HT-29 (cell line): ENCODE measurements at places on chromosomes 6 and 20.

DNA sequence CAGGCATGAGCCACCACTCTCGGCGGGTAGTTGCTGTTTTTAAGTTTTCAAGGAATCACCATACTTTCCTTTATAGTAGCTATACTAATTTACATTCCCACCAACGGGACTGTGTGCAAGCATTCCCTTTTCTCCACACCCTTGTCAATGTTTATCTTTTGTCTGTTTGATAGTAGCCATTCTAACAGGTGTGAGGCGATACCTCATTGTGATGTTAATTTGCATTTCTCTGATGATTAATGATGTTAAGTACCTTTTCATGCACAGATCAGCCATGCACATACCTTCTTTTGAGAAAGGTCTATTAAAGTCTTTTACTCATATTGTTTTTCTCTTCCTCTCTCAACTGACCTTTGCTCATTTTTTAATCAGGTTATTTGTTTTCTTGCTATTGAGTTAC, 43.0 kb upstream of the CCND3 start:
- DNase-seq = no peak

DNA sequence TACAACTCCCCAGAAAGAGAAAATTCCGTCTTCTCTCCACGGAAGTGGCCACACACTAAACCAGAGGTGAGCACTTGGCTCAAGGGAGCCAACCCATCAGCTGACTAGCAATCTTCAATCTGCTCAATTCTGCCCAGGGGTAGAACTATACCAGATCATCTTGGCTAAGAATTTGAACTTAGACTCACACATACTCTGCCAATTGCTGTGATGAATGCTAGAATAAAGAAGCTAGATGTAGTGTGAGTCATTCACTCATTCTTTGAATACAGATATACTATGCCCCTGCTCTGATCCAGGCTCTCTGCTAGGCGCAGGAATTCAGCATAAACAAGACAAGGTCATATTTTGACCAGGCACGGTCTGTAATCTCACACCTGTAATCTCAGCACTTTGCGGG, 147.9 kb upstream of the SHLD1 start:
- DNase-seq = no peak

- DNase-seq = peak; percentile 61
Measured at GRCh38 chr6:13615792-13616120, 621 bp downstream of the NOL7 start.

- DNase-seq = no peak
Measured at GRCh38 chr6:92364948-92365541, 1054.3 kb downstream of the EPHA7 start.

DNA sequence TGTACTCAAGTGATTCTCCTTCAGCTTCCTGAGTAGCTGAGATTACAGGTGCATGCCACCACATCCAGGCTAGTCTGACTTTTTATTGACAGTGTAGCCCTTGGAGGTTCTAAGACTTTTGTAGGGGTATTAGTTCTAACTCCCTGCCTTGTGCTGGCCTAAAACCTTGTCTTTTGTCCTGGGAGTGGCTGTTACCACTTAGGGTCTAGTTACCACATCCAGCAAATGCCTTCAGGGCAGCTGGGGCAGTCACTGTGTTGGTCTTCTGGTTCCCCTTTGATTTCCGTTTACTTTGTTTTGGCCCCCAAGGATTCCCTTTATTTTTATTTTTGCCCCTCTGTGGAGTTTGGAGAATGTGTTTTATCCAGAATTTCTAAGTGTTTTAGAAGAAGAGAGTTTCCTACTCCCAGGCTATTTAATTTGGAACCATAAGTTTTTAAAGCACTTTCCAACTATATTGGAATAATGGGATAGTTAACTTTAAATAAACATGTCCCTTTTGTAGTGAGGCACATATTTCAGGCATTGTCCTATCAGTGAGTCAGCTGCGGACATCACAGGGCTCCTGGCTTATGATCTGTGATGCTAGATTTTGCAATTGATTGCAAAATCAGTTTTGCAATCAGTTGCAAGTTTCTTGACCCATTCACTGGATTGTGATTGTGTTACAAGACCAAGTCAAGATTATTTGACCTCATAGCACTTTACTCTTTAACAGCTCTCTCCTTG, 25.0 kb downstream of the IL22RA2 start:
- no peak for DNase-seq

- no peak for DNase-seq
Measured at GRCh38 chr6:143697076-143697800, 19.5 kb downstream of the PHACTR2 start.

DNA sequence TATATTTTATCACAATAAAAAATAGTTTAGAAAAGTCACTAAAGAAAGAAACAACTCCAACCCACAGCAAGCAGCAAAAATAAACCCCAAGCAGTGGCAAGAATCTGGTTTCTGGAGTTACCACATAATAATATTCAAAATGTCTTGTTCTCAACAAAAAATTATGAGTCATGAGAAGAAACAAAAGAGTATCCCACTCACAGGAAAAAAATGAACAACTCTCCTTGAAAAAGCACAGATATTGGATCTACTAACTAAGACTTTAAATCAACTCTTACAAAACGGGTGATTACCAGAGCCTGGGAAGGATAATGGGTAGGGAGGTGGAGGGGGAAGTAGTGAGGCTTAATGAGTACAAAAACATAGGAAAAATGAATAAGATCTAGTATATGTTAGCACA, 425.6 kb downstream of the PLCB1 start:
- DNase-seq = no peak

DNA sequence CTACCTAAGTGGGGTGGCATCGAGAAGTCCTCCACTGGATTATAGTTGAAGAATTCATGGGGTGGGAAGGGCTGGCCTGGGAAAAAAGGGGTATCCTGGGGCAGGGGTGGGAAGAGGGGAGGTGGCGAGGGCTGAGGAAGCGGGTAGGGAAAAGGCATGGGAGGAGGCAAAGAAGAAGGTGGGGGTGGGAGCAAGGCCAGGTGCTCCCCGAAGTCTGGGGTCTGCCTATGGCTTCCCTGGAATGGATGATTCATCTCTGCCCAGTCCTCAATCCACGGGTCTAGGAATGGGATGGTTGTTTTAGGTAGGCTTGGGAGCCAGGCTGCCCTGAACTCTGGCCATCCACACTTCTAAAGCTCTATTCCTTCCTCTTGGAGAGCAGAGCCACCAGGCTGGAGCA, 4.4 kb downstream of the PCED1A start:
- no peak for DNase-seq

GRCh38 chr20:44056010-44056698, 130.8 kb downstream of the JPH2 start:
- DNase-seq = peak; percentile 68

- DNase-seq = no peak
Measured at GRCh38 chr20:17835240-17835933, 133.2 kb downstream of the SNX5 start.

DNA sequence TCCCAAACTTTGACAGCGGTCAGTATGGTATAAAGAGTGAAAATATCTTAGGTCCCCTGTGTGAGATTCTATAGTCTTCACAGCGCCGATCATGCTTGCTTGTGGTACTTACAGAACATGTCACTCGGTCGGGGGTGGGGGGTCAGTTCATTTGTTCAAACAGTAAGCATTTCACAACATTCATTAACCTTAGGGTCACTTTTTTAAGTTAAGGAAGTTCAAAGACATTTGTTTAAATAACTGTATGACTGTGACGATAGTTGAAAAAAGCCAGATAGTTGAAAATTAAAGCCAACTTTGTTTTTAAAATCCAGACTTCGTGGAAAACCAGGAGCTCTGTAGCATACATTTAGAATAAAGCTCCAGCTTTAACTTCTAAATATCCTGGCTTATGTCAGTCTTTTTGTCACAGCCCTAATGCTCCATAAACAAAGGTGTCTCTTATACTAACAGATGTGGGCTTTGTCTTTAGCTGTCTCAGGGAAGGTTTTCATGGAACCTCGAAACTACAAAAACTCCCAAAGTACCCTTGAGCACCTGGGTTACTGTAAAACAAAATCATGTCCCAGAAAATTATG, 57.9 kb upstream of the PHACTR2 start:
- DNase-seq = no peak

- no peak for DNase-seq
Measured at GRCh38 chr6:140436023-140436811, 1061.8 kb upstream of the CITED2 start.

DNA sequence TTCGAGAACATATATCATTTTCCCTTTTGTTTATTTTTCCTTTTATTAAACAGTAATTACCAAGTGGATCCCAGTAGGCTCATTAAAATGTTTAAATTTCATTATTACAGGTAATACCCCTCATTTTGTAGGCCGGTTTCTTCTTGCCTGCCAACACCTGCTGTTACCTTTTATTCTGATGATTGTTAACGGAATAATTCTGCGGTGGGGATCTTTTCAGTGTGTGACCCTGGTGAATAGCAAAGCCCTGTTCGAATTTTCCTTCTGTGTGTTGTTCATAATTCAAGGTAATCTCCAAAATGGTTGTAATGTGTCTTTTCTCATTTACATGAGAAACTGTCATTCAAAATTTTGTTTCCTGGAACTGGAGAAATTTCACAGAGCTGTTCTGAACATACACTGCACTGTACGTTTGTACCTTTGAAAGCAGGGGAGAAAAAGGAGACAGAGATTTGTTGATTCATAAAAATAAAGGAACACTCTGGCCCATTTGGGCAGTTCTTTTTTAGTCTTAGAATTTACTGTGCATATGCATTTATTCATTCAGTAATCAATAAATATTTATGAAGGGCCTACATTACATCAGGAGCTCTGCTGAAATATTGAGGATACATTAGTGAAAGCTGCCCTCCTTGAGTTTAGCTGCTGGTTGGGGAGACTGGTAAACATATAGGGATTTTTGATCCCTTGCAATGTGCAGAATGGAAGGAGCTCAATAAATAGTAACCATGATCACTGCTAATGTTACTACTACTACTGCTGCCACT, 502.0 kb downstream of the QKI start:
- no peak for DNase-seq

DNA sequence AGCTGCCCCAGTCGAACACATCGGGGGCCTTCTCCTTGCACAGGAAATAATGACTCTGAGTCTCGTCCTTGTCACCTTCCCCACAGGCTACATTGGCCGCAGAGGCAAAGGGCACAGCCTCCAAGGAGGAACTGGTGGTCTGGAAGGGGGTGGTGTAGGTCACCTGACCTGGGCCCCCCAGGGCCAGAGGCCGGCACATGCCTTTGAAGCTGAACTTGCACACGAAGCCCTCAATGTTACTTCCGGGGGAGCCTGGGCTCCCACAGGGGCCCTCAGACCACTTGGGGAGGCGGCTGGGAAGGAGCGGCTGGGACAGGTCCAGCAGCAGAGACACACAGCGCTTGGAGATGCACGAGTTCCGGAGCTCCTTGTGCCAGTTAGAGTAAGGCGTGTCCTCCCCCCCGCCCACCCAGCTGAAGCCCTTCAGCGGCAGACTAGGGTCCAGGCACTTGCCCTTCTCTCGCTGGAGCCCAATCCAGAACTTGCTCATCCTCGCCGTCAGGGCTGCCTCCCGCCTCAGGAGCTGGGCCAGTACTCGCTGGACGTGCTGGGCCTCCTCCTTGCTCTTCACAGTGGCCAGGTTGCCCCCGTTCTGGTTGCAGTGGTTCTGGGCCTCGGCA, 578 bp downstream of the CD93 start:
- DNase-seq = no peak

- DNase-seq = no peak
Measured at GRCh38 chr6:43683708-43684455, 3.7 kb downstream of the MRPS18A start.

DNA sequence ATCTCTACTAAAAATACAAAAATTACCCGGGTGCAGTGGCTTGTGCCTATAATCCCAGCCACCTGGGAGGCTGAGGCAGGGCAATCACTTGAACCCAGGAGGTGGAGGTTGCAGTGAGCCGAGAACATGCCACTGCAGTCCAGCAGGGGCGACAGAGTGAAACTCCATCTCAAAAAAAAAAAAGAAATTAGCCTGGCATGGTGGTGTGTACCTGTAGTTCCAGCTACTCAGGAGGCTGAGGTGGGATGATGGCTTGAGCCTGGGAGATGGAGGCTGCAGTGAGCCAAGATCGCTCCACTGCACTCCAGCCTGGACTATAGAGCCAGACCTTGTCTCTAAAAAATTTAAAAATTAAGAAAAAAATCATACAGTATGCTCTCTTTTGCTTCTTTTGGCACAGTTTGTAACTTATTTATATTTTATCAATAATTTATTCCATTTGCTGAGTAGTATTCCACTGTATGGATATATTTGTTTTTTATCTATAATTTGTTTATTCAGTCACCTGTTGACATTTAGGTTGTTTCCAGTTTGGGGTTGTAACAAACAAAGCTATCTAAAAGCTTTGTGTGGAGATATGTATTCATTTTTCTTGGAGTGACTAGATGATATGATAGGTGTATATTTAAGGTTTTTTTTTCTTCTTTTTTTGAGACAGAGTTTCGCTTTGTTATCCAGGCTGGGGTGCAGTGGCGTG, 8.0 kb upstream of the MYBL2 start:
- no peak for DNase-seq

GRCh38 chr20:64192406-64192805, 28.2 kb downstream of the MYT1 start:
- no peak for DNase-seq

DNA sequence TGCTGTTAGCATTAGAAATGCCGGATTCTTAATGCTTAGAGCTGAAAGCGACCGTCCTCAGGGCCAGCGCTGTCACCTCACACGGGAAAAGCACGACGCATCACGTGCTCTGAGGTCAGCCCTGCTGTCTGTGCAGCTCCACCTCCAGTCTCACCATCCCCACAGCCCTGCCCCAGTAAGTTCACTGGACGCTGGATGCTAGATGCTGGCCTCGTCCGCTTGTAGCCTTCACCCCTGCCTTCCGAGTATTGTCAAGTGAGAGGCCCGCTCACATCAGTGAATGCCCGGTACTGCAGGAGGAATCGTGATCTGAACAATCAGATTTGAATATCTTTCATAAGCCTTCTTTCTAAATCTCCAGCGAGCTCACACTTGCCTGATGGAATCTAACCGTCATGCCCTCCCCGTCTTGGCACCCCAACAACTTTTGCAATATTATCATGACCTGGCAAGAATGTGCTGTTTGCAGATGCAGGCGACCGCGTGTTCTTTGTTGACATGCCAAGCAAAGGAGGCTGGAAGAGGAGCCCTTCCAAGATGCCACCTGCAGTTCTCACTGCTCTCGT, 64.9 kb downstream of the DLL1 start:
- no peak for DNase-seq

DNA sequence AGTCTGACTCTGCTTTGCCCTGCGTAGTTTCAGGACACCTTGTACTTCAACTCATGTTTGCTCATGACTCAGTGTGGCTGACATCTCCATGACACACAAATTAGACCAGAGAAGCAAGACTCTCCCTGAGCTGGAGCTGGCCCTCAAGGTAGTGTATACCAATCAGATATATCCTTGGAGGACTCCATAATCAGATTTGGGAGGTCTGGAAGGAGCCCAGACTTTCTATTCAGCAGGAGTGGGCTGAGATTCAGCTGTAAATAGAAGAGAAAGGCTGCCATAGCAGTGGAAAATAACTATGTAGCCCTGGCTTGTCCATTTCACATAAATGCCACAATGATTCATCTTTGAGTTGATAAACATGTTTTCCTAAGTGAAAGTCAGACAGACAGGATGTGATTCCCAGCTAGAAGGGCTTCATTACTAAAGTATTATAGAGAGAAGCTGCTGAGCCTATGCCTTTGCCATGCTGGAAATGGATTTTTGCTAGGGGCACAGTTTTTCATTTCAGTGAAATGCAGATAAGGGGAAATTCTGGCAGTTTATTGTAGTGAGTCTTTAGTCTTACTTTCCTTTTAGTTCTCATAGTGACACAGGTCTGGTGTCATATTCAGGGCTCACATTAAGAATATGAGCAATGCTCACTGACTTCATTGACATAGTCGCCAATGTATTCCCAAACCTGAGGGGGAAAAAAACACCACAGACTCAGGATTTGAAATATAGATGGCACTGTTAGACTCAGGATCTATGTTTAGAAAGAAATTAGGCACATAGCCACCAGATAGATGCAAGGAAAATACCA, 95.3 kb downstream of the CLVS2 start:
- peak; percentile 3 for DNase-seq

- DNase-seq = peak; percentile 60
Measured at GRCh38 chr6:408599-409102, 17.1 kb downstream of the IRF4 start.
